ENCODE measurements at places on chromosomes 2 and 18.

DNA sequence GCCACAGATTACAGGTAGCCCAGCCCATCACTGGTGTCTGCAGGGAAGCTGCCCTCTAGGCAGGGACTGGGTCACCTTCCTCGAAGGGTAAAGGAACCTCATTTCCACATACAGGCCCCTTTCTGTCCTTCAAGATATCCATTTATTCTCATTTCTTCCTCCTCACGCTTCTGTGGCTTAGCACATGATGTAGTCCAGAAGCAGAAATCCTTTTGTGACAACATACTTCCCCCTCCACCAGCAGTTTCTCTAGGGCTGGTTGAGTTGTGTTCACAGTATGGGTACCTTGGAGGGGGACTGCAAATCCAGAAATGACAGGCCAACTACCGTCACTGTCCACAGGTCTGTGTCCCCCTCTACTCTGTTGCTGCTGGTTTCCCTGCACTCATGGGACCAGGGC is 364.9 kb downstream of the ANAPC1 start:
- no peak for DNase-seq

DNA sequence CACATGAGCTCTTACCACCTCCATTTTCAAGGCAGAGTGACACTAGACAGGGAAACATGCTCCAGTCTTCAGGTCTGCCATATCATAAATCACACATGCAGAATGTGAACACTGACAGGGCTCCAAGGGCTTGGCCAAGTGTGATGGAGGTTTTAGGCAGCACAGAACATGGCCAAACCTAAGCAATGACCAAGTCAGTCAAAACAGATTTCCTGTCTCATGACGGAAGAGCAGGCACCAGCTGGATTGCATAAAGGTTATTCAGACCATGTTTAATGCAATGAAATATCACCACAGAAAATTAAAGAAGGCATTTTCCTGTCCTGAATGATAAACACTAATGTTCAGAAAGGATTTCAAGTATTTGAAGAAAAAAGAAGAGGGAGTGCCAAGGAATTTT is 72.5 kb downstream of the SUMO1 start:
- no peak for DNase-seq

DNA sequence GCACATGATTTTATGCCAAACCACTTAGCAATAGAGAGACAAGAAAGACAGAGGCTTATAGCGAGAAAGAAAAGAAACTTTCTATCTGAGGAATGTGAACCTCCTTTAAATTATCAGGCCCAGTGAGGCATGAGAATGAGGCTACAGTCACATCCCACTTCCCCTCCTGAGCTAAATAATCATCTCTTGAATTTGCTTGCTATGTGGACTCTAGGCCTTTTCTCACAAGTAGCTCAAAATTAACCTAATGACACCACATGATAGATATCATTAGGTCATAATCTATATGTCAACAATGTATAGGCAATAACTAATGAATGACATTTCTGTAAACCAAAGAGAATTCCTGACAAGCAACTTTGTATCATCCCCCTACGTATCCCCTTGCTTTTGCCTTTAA is 301.5 kb upstream of the MGAT5 start:
- no peak for DNase-seq

DNA sequence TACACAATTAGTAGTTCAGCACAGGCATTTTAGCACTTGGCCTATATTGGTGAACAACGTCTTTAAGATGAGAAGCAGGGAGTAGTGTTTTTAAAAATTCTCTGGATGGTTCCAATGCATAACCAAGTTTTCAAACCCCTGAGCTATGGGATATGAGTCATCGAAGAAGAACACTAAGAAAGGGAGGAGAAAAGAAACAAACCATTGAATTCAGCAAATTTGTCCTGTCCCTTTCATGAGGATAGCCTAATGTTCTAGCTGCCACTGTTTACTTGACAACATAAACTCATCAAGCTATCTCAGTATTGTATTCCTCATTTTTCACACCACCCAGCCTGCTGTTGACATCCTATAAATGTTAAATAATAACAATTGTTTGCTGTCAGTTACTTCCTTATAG is 158.0 kb downstream of the BARD1 start:
- DNase-seq, result no peak

DNA sequence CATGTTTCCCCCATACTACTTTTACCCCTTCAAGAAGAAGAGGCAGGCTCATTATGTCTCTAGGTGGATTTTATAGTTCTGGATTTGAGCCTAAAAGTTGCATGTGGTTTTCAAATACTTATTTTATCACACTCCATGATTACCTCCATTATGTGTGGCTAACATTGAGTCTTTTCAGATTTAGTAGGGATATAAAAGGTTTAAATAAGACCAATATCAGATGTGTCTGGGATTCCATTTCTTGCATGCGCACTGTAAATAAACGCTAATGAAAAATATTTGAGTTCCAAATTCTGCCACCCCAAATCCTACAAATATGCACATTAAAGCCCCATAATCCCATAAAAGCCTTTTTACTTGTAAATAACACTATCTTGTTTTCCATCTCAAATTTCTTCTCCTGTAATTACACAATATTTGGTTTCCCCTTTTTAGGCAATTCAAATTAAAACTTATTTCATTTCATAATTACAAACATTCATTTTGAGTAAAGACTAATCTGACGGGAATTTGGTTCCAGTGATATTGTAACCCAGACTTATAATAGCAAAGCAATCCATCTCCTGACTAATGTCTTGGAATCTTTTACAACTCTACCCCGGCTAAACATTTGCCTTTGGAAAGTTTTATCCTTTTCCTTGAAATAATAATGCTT is 600.0 kb downstream of the SLC4A3 start:
- no peak for DNase-seq

DNA sequence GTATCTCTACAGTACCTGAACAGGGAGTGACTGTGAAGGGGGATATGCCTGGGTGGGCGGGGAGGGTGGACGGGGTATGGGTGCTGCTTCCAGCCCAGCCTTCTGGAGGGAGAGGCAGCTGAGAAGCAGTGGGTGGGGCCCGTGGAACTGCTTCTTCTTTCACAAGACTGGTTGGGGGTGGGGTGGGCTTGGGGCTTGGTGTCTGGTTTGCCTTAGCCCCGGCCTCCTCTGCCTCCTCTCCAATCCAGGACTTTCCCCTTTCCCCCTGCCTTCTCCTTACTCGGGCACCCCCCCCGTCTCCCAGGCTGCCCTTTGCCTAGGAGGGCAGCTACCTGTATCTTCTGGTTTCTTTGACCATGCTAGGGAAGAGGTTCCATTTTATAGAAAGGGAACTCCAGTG is 233.4 kb downstream of the DYSF start:
- DNase-seq, result no peak

DNA sequence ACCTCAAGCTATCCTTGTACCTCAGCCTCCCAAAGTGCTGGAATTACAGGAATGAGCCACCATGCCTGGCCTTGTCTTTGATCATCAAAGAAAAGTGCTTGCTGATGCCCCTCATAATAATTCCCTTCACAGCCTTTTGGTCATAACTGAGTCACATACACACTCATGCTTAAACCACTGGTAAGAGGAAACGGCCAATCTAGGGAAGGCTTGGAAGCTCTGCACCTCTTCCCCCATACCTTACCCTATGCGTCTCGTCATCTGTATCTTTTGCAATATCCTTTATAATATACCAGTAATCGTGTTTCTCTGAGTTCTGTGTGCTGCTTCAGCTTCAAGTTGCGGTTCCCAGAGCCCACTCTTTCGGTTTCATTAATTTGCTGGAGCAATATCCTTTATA is 4.8 kb upstream of the RNF138 start:
- no peak for DNase-seq

DNA sequence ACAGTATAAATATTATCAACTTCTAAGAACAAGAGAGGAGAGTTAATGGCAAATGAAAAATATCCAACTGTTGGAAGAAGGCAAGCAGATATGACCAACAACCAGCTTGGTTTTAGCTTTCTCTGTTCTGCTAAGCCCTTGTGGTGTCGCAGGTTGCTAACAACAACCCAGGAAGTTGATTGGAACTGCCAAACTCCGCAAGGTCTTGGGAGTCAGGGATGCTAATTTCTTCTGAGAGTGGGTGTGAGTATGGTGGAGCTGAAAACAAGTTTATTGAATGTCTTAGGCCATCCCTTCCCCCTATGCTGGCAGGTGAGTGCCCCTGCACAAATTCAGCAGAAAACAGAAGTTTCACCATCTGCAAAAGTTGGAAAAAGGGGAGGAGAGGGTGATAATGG is 17.5 kb downstream of the BZW1 start:
- DNase-seq, result no peak

DNA sequence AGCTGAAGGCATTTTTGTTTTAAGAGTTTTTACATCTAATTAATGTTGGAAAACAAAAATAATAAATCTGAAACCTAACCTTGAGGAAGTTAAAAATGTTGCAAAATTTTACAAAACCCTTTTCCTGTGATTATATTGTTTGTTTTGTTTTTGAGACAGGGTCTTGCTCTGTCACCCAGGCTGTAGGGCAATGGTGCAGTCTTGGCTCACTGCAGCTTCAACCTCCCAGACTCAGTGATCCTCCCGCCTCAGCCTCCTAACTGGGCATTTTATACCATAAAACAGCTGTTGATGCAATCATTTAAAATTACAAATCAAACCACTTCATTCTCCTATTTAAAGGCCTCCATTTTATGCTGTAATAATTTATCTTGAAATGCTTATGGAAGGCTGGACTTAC is 1.7 kb upstream of the ZNF24 start:
- DNase-seq, result no peak

GRCh38 chr18:78510636-78511035 is 469.0 kb upstream of the SALL3 start:
- no peak for DNase-seq

GRCh38 chr18:67261931-67262552 is 254.5 kb downstream of the DSEL start:
- DNase-seq, result no peak

- no peak for DNase-seq
Measured at GRCh38 chr18:64474255-64474654, 325.4 kb upstream of the LINC00305 start.
